ENCODE measurements at places on chromosomes 4 and X. TPM values are rescaled to one million over a fixed set of nuclear protein-coding genes. Genes with fewer than 3 reads are reported as not detected.
A peak's percentile ranks its signal among the peaks of the same experiment; 100 is the strongest.

GRCh38 chr4:76302826-76303438 is 3.6 kb upstream of the STBD1 start:
- no peak for DNase-seq

DNA sequence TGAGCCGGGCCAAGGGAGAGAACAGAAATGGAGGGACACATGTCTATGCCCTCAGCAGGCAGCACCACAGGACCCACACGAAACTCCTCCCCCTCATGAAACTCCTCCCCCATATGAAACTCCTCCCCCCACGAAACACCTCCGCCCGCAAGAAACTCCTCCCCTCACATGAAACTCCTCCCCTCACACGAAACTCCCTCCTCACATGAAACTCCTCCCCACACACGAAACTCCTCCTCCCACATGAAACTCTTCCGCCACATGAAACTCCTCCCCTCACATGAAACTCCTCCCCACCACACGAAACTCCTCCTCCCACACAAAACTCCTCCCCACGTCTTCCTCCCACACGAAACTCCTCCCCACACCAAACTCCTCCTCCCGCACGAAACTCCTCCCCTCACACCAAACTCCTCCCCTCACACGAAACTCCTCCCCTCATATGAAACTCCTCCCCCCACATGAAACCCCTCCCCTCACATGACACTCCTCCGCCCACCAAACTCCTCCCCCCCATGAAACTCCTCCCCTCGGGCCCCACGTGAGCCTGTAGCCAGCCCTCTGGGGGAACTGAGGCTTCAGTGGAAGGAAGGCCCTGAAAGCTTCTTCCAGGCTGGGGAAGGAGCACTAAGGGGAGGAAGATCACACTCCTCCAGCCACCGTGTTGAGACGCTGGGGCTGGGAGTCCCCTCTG is 15.2 kb downstream of the ADRA2C start:
- DNase-seq, result no peak

GRCh38 chr4:23805450-23805851 is 84.4 kb downstream of the PPARGC1A start:
- DNase-seq, result no peak

- DNase-seq, result no peak
These were observed 2.8 kb upstream of the SRP72 start for GRCh38 chr4:56464581-56464980.

- DNase-seq, result no peak
These were observed 5.1 kb downstream of the APEX2 start for GRCh38 chrX:55005256-55005655.

GRCh38 chr4:78081541-78081940 is 24.4 kb downstream of the FRAS1 start:
- no peak for DNase-seq

GRCh38 chrX:47623540-47624027 is 3.9 kb upstream of the SYN1 start:
- peak; percentile 76 for DNase-seq

DNA sequence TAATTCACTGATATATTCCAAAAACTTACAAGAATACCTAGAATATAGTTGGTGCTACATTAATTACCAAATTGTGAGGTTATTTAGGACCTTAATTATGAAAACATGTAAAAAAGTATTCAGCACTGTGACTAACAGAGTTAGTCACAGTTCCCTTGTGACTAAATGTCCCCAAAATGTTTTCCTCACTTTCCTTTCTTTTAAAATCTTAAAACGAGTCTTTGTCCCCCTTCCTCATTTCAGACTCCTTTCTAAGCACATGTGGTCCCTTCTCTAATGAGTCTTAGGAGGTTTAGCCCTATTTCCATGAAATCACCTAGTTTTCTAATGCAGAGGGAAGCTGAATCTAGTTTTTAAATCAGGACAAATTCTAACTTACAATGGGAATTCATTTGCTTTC is 175.0 kb downstream of the PPP3CA start:
- DNase-seq, result no peak

DNA sequence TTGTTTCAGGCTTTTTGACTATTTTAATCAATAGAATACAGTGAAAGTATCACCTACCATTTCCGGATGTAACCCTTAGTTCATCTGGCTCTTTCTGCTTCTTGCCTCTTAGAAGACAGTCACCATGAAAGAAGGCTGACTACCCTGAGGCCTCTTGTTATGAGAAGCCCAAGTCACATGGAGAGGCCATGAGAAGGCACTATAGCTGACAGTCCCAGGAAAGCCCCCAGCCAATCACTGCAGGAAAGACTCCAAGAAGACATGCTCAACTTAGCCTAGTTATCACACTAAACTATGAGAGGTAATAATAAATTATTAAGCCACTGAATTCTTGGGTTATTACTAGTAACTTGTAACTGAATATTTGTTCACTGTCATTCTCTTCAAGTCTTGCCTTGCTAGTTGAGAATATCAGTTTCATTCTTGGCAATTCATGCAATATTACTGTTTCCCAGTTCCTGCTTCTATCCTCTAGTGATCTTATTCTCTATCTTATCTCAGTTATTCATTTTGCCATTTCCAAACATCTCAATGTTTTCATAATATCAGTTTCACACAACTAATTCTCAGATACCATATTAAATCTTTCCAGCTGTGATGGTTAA is 57.1 kb upstream of the GUCY1A1 start:
- no peak for DNase-seq

DNA sequence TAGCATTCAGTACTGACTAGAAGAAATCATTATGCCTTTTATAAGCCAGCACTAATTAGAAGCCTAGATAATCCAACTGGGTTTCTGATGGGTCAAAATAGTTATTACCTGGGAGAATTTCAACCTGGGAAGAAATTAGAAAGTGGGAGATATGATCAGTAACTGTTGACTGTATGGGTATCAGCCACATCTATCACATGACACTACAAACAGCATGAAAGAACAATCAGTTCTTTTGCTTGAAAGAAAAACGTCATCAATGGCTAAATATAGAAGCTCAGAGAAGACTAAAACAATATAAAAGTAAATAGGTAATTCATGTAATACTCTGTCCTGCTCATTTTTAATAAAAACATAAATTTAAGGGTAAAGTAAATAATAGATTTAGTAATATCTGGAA is 145.1 kb downstream of the CAMK2D start:
- DNase-seq, result no peak

GRCh38 chrX:50747471-50747900 is 66.5 kb downstream of the SHROOM4 start:
- DNase-seq, result no peak

DNA sequence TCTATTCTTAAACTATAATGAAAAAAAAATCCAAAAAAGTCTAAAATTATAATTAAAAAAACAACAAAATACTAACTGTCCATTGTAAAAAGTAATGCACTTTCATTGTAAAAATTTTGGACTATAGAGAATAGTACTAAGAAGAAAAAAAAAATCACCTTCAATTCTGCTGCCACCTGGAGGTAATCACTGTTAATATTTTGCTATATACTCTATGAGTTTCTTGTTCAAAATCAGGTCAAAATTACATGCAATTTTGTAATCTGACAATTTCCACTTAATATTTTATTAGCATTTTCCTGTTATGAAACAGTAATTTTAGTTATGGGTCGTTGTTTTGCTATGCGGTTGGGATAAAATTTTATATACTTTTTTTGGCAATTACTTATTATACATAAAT is 62.0 kb downstream of the HTT start:
- no peak for DNase-seq

DNA sequence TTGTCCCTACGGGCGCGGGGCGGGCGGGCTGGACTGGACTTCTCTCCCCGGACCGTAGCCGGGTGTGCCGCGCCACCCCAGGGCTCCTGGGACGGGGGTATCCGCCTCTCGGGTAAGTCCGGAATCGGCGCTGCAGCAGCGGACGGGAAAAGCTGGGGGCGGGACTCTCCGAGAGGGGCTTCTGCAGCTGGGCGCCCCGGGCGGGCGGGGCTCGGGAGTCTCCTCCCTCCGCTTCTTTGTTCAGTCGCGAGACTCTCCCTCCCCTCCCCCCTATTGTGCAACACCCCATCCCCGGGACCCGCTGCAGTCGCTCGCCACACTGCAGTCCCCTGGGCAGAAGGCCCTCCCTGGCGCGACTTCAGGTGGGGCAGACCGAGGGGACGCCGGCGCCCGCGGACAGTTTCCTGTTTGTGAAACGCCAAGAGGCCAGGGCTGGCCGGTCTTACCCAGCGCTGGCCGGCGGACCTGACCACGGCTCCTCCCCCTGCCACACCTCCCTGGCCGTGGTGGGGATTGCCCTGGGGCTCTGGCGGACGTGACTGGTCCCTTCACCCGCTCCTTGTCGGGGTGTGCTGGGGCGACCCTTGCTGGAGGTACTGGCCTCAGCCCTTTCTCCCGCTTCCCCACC is 966 bp downstream of the CCNG2 start:
- DNase-seq, result peak; percentile 72

GRCh38 chr4:176656108-176656507 is 136.6 kb downstream of the VEGFC start:
- DNase-seq, result no peak

GRCh38 chrX:48590203-48591103 is 6.8 kb upstream of the WDR13 start:
- DNase-seq, result no peak

- no peak for DNase-seq
These were observed 115.7 kb downstream of the IRF2 start for GRCh38 chr4:184358521-184359232.

DNA sequence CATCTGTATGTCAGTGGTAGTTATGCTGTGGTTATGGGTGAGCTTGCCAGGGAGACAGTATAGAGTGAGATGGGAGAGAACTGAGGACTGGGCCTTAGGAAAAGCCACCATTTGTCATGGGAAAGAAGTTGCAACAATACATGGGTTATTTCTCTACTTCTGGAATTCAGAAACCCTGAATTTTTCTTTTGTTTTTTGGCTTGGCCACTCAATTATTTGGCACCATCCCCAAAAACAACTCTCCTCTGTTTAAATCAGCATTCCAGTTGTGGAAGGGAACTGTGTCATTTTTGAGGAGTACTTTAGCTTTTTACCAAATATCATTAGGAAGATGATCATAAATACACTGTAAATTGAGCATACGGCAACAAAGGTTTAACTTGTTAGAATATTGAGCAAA is 41.1 kb upstream of the ACSL4 start:
- DNase-seq, result no peak

DNA sequence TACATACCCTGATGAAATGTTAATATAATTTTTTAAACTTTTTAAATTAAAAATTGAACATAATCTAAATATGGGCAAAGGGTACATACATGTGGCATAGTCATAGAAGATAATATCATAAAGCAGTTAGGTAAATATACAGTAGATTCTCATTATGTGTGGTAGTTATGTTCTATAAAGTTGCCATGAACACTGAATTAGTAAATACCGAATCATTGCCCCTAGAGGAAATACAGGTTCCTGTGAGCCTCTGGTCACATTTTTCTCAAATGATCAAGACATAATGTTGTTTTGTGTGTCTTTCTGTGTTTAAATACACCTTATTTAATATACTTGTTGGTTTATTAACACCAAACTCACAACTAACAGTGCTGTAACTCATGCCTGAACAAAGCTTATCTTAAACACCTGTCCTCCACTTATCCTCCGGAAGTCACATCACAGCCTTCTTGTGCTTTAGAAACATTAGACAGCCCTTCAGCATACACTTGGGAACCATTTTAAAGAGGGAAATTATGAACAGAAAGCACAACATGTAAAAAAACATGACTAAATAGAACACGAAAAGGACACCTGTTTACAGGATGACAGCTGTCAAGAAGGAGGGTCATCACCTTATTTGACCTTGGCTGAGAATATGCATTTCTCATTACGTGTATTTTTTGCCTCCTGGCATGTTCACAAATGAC is 169.4 kb upstream of the NAP1L5 start:
- no peak for DNase-seq

- DNase-seq, result no peak
These were observed 1.2 kb downstream of the IL15 start for GRCh38 chr4:141637565-141637964.

GRCh38 chr4:102501447-102501696 is 213 bp downstream of the NFKB1 start:
- DNase-seq, result no peak

- DNase-seq, result no peak
These were observed 20.2 kb downstream of the ZDHHC9 start for GRCh38 chrX:129823522-129823921.

DNA sequence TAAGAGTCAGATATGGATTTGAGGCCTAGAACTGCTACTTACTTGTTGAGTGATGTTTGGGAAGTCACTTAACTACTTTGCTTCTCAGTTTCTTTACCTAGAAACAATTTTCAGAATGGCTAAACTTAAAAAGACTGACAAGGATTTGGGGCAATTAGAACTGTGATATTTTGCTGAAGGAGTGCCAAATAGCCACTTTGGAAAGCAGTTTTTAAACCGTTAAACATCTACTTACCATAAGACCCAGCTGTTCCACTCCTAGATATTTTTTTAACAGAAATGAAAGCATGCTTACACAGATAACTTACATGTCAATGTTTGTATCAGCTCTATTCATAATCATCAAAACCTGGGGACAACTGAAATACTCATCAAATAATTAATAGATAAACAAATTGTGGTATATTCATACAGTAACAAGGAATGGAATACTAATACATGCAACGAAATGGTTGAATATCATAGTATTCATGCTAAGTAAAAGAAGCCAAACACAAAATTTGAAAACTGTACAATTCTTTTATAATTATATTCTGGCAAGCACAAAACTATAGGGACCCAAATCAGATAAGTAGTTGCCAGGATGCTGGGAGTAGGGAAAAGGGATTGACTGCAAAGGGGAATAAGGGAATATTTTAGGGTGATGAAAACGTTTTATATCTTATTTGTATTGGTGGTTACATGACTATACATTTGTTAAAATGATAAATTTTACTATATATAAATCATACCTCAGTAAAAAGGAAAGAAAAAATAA is 24.0 kb downstream of the RPA4 start:
- DNase-seq, result no peak

GRCh38 chr4:183142571-183143550 is 43.8 kb downstream of the WWC2 start:
- no peak for DNase-seq

TEX13D gene
- 0.07 TPM for total RNA-seq

GAR1 gene
- total RNA-seq, result 37.5 TPM

HTN1 gene
- total RNA-seq, result not detected

SPANXN1 gene
- not detected for total RNA-seq

USP17L17 gene
- not detected for total RNA-seq

MAPK10 gene
- 2.5 TPM for total RNA-seq

CD99L2 gene
- 6.6 TPM for total RNA-seq

TRIM61 gene
- total RNA-seq, result 5.0 TPM

XPNPEP2 gene
- 0.25 TPM for total RNA-seq

ALG13 gene
- total RNA-seq, result 44.3 TPM

Data from H1 (cell line).